ENCODE measurements at places on chromosomes 6 and 20.
A peak's percentile ranks its signal among the peaks of the same experiment; 100 is the strongest.

GRCh38 chr20:47974234-47974878 is 189.1 kb upstream of the SULF2 start:
- DNase-seq: no peak

- DNase-seq: no peak
These were observed 70.9 kb downstream of the IBTK start for GRCh38 chr6:82176616-82177015.

GRCh38 chr6:2758980-2759379 is 6.2 kb upstream of the WRNIP1 start:
- no peak for DNase-seq

DNA sequence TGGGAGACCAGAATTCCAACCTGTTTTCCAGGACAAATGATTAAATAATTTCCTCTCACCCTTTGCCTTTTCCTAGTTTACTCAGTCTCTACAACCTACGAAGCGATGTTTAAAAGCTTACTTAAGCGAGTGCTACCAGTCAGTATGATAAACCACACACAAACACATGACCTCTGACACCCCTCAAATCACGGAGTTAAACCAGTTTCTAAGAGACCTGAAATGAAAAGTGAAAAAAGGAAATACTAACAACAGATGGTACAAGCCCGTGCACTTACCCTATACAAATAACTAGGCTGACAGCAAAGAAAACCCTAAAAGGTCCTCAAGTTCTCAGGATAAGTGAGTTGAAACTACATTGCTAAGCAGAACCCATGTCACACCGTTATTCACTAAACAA is 7.7 kb downstream of the TNFRSF21 start:
- DNase-seq: no peak

DNA sequence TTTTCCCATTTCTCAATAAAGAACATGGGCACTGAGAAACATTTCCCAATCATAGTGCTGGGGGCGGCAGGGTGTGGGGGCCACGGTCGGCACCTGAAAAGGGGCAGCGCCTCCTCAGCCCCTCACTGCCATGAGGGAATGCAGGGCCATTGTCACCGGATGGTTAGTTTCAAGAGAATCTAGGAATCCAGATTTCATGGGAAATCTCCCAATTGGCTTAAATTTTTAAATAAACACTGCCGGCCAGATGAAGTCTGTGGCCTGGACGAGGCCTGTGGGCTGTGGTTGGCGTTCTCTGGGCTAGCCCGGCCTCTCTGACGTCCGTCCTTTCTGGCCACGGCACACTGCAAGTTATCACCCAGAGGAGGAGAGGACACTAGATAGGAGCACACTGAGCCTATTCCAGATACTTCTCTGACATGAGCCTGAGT is 25.6 kb downstream of the MANBAL start:
- DNase-seq: no peak

- DNase-seq: no peak
These were observed 6.2 kb upstream of the RAET1E start for GRCh38 chr6:149903938-149904611.

GRCh38 chr6:93393554-93394074 is 25.7 kb downstream of the EPHA7 start:
- no peak for DNase-seq

DNA sequence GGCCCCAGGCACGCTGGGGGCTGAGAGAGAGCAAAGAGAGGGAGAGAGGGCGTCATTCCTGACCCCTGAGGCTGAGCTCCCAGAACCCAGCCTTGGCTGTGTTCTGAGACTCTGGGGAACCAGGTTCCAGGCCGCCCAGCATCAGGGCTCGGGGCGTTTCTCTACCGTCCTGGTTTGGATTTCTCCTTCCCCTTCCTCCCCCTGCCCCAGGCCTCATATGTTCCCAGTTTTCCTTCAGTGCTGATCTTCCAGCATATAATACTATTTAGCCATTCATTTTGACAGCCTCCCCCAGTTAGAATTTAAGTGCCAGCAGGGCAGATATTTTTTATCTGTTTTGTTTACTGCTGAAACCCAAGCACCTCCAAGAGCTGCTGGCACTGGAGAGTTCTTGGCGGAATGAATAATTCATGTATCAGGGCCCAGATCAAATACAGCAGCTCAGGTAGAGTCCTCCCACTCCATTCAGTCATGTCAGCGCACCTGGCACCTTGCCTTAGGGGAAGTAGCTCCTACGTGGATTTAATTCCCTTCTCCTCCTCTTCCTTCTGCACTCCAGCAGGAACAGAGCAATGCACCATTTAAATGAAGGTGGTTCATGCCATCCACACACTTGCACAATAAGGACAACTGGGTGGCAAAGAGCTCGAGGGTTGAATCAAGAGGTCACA is 23.4 kb upstream of the FRMD1 start:
- no peak for DNase-seq

DNA sequence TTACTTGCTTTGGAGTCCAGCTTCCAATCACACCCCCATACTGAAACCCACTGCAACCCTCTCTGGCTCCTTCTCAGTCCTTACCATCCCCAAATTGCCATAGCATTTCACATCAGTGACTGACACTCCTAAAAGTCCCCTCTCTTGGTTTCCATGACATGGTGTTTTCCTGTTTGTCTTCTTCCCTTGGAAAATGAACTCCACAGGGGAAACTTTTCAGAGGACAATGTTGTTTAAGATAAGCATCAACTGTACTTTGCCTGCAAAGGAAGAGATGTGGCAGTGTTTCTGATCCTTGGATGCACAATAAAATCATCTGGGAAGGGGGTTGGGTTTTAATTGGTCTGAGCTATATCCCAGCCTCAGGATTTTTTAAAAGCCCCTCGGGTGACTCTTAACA is 214.9 kb downstream of the HACE1 start:
- no peak for DNase-seq

DNA sequence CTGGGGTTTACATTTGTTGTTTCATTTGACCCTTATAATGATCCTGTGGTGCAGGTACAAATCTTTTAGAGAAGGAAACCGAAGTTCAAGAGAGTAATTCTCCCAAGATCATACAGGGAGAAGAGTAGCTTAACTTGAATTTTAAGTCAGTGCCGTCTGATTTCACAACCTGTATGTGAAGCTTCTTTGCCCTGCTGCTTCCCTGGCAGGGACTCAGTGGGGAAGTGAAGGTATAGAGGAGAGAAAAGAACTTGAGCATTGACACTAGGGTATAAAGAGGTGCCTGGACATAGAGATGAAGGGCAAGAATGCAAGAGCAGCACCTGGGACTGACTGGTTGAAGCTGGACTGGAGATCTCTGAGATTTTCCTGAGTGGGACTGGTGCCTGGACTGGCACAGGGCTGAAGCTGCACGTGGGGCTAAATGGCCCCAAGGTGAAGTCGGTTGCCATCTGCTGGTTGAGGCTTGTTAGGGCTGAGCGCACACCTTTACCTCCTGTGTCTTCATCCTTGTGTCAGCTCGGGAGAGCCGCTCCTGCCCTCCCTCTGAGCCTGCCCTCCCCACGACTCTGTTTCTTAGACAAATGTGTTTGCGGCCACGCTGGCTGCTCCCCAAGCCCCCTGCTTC is 41.8 kb downstream of the FARS2 start:
- DNase-seq: peak; percentile 12

GRCh38 chr20:23161968-23162696 is 76.0 kb upstream of the CD93 start:
- no peak for DNase-seq

GRCh38 chr6:166223079-166223478 is 55.4 kb upstream of the TBXT start:
- no peak for DNase-seq

DNA sequence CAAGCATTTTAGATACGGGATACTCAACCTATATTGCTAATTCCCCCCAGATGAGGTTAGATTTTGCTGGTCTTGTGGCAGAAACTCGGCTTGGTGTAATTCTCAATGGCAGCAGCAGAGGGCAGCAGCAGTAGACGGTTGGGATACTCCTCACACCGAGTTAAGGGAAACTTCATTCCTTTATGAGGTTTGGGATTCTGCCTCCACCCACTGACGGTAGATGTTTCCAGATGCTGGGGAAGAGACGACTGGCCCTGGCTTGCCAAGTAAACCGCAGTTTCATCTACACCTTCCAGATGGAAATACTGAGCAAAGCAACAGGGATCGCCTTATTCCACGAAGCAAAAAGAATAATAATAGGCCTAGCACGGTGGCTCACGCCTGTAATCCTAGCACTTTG is 8.2 kb upstream of the TBC1D7 start:
- DNase-seq: peak; percentile 84

DNA sequence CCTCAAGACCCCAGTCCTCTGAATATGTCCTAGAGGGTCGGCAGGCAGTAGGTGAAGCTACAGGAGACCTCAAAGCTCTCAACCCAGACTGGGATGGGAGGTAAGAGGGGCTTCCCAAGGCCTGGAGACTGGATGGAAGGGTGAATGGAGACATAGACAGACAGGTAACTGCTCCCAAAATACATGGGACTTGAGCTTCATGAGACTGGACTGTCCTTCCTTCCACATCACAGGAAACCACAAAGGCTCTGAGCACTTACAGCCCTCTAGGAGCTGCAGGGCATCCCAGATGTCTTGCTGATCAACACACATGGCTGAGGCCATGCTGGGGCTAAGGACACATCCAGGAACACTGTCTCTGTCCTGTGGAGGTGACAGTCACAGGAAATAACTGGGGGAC is 11.6 kb downstream of the HSPA12B start:
- no peak for DNase-seq

GRCh38 chr20:25276533-25277050 is 28.7 kb downstream of the PYGB start:
- no peak for DNase-seq

GRCh38 chr6:82686719-82687118 is 323.1 kb downstream of the TPBG start:
- DNase-seq: no peak

DNA sequence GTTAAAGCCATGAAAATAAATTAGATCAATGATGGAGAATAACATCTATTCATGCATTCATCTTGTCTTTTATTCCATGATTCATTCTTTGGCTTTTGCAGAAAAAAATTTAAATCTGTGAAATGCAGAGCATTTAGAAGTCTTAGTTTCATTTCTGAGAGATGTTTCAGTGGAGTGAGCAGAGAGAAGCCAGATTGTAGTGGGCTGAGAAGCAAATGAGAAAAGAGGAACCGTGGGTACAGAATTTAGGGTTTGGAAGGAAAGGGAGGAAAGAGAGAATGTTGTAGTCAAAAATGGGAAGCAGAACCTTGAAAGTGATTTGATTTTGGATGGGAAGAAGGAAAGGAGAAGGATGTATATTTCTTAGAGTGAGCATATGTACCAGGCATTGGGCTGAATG is 260.3 kb upstream of the MAN1A1 start:
- DNase-seq: no peak

DNA sequence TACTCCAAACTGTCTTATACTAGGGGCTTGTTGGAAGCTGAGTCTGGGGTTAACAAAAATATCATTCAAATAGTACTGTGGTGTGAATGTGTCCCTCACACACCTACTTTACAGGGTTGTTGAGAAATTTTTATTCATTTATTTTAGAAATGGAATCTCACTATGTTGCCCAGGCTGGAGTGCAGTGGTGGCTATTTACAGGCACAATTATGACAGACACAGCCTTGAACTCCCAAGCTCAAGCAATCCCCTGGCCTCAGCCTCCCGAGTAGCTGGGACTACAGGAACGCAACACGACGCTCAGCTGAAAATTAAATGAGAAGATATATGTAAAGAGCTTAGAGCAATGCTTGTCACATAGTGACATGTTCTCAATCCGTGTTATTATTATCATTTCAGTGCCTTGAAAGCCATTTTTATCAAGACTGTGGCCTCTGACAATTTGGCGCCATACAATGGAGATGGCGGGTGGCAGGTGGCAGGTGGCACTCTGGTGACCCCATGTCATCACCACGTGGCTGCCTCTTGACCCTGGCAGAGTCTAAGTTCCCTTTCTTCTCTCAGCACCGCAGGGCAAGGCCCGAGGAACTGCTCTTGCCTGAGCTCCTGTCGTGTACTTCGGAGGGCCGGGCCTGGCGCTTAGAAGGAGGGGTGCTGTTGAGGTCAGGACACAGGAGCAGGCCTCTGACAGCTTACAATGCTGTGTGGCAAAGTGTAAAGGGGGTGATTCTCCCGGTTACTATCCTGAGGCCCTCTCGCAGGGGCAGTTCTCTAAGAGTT is 64.5 kb downstream of the STX11 start:
- DNase-seq: no peak

- no peak for DNase-seq
These were observed 501.3 kb downstream of the CD83 start for GRCh38 chr6:14618759-14619418.

DNA sequence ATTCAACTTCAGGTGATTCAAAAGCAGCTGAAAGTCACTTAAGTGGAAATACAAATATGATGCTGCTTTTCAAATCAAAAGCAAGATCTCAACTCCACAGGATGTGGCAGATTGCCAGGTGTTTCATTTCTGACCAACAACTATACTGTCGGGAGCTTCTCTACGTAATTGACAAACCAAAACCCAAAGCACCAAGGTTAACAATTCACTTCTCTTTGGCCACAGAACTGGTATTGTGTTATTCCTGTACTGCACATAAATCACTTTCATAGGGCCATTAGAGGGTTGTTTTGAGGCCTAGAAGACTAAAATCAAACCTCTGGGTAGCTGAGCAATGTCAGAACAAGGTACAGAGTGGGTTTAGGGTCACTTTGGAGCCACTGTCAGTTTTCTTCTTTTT is 169.7 kb downstream of the HAO1 start:
- DNase-seq: no peak

DNA sequence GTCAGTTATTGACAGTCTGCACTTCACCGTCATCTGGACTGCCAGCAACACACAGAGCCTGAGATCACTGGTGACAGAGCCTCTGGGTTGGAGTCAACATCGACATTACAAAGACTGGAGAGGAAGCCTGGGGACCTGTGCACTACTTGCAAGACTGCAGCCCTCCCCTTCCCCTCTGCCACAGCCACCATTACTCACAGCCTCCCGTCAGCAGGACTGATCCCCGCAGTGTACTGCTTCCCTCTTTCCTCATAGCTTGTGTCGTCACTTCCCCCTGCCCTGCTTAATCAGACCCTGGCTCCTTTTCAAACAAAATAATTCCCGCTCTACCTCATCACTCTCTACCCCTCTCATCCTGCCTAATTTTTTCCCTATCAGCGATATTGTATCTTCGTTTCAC is 235.5 kb upstream of the KCNQ5 start:
- DNase-seq: no peak

DNA sequence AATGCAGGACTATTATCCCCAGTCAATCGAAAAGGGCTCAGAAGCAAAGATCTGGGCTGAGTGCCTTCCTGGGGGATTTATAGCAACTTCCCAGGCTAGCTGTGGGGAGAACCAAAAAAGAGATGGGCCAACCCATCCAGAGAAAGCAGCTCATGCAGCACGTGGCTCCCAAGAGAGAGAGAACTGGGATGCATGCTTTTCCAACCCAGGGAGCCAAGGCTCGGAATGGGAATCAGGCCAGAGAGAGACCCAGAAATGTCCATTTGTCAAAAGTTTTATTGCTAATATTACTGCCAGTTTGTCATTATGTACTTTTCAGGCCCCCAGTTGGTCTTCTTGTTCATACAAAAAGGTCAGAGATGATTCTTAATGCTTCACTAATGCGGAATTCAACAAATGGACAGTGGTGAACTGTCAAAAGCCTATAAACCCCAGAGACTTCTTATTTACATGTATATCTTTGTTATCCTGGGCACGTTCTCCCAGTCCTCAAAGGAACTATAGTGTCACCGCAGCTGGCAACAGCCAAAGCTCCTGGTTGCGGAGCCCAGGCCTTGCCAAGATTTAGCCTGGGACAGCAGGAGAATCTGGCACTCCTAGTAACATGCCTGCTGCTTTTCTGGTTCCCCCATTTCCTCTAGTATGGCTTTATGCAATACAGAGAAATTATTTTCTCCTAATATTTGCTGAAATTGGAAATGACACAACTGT is 139.1 kb upstream of the POU3F2 start:
- no peak for DNase-seq

- DNase-seq: no peak
These were observed 6.4 kb downstream of the CFB start for GRCh38 chr6:31952140-31952805.

GRCh38 chr6:36533321-36533720 is 14.0 kb downstream of the STK38 start:
- DNase-seq: no peak

Data from stimulated activated CD4-positive, alpha-beta T cell treated with anti-CD3 and anti-CD28 coated beads, Interleukin-1b, Interleukin-23, amount 100 ng/mL, for 1 hour (primary cell).